ENCODE measurements at places on chromosomes 1 and 21.

- no peak for DNase-seq
Observed at GRCh38 chr21:36654796-36655325, 44.1 kb upstream of the SIM2 start.

GRCh38 chr1:84913555-84913892 lies 20.5 kb upstream of the LPAR3 start:
- no peak for DNase-seq

DNA sequence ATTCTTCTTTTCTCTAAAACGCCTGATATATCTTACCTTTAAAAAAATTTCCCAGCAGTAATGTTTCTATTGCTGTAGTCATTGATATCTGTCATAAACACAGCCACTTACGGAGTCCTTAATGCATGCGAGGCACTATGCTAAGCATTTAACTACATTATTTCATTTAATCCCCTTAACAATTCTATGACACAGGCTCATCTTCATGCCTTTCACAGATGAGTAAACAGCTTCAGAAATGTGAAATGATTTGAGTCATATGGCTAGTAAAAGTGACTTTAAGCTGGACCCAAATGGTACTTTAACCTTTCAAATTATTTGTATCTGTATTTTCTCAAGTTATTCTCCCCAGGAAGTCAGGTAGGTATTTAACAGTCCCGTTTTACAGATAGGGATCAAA lies 125.1 kb upstream of the FGGY start:
- DNase-seq = no peak

- DNase-seq = no peak
Observed at GRCh38 chr1:214341932-214342331, 61.0 kb downstream of the SMYD2 start.

DNA sequence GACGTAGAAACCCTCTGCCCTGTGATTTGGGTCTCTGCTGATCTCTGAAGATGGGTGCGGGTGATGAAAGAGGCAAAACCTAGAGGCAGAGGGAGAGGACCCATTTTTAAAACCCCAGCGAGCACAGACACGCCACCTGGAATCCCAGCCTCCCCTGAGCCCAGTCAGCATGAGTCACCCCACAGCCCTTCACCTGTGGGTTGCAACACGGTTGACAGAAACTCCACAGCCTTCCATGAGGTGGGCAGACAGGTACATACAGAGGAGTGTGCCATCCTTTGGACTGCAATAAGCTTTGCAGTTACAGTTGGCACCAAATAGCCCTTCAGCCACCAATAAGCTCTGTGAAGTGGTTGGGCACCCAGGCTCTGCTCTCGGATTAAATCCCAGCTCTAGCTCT lies 2.1 kb upstream of the GRHL3 start:
- DNase-seq = peak; percentile 95

DNA sequence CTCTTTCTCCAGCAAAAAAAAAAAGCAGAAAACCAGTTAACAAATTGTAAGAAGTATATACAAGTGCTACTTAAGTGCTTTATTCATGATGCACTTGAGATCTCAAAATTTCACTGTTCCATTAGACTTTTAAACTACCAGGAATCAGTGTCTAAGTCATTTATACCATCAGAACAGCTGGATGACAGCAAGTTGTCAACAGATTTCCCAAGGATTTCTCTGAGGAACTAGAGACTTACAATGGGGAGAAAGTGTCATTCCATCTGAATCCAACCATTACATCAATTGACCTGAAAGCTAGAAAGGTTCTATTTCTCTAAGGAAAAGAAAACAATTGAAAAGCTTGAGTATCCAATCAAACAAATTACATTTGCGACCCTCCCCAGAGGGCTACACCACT lies 43.8 kb downstream of the USH2A start:
- no peak for DNase-seq

GRCh38 chr1:92623187-92623778 lies 136.6 kb upstream of the GFI1 start:
- DNase-seq = no peak

- no peak for DNase-seq
Observed at GRCh38 chr1:50181027-50181663, 72.4 kb downstream of the ELAVL4 start.

DNA sequence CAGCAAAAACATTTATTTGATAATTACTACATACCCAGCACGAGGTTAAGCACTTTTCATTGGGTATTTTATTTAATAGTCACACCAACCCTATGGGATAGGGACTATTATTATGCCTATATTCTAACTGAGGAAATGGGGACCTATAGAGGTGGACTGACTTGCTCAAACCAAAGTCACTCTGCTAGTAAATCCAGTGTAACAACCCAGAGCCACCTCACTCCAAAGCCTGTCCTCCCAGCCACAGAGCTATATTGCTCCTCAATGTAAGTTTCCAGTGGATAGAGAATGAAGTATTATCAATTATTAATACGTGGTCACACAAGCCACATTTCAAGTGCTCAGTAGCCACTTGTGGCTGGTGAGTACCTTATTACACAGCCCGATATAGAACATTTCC lies 97.5 kb downstream of the RGS2 start:
- DNase-seq = no peak

DNA sequence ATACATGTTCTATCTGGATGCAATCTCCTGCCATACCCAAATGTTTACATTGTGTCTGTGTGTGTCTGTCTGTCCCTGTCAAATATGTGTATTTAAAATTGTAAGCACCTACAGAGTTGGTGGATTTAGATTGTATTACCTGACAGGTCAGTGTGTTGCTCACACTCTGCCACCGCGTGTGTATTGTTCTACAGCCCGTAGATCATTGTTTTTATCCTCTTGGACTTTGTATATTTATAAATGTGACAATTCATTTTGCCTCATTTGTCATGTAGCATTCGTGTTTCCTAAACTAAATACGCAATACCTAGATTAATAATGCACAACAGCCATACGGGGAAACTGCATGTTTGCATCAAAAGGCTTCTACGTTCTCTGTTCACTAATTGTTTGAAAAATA lies 634 bp downstream of the ALG14 start:
- no peak for DNase-seq

DNA sequence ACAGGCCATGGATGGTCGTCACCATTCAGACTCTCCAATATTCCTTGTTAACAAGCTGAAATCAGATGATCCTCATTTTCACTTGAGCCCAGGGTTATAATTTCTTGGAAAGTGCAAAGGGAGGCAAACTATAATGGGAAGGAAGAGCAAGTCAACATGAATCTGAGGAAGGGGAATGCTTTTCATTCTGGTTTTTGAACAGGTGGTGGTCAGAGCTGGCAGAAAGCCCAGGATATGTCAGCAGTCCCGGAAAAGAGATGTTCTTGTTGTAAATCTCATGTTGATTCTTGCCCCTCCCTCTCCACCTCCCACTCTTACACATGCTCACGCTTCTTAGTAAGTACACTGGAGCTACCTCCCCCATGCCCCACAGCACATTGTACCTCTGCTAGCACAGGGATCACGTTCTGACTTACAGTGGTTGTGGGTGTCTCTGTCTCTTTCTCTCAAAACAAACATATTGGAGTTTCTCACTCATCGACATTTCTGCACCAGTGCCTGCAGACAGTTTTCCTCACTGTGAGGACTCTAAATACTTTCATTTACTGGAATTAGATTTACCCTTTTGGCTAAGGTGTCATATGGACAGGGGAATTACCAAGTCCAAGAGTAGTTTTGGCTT lies 77.6 kb downstream of the XCL2 start:
- DNase-seq = peak; percentile 46

GRCh38 chr1:7106442-7107108 lies 321.3 kb downstream of the CAMTA1 start:
- DNase-seq = no peak

GRCh38 chr21:43623588-43623987 lies 35.7 kb downstream of the HSF2BP start:
- no peak for DNase-seq

GRCh38 chr1:214292322-214292721 lies 11.4 kb downstream of the SMYD2 start:
- DNase-seq = no peak

DNA sequence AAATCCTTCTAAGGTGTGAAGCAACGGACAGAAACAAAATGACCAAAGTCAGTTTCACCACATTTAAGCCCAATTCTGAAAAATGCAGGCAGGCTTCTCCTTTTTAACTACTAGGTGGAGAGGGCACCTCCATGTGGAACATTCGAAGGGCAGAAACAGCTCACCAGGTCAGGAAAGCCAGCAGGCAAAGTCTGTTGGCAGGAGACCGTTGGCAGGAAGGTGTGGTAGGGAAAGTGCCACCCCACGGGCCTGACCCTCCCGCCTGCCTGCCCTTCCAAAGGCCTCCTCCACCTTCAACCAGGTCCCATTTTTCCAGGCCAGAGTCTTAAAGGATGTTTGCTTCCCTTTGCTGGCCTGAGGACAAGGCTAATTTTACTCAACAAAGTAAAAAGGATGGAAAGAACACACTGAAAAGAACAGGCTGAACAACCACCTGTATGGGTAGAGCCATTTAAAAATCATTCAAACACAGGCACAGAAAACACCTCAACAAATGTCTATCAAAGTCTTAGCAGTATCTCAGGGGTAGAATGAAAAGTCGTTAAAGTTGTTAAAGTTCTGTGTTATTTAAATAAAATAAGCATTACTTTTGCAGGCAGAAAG lies 26.4 kb downstream of the CAPZB start:
- DNase-seq = no peak

DNA sequence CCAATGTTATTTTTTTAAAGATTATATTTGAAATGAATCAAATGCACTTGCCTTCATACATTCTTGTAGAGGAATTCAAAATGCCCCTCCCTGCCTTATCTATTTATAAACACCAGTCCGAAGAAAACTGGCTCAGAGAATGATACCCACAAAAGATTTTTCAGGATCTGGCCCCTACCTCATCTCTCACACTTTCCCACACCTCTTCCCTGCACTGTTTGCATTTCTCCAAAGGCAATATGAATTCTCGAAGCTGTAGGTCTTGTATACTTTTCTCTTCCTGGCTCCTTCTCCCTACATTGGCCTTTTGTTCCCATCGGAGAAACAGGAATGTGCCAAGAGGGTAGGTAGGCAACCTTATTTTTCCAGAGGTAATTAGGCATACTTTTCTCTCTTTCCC lies 12.0 kb upstream of the CCDC190 start:
- no peak for DNase-seq

- no peak for DNase-seq
Observed at GRCh38 chr1:229139331-229140118, 131.4 kb upstream of the RAB4A start.

DNA sequence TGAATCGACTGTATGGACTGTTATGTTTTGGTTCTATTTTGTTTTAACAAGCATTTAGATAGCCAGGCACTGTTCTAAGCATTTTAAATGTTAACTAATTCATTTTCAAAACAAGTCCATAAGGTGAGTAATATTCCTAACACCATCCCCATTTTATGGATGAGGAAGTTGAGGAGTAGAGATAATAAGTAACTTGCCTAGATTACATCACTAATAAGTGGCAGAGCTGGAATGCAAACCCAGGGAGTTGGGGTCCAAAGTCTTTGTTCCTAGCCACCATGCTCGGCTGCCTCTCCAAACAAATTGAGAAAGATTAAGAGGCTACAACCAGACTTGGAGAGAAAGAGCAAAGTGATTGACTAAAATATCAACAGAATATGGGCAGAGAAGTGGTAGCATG lies 12.6 kb upstream of the LEPR start:
- no peak for DNase-seq

GRCh38 chr1:221397141-221397540 lies 344.7 kb downstream of the DUSP10 start:
- DNase-seq = no peak

- no peak for DNase-seq
Observed at GRCh38 chr1:60895252-60895651, 187.1 kb upstream of the NFIA start.

DNA sequence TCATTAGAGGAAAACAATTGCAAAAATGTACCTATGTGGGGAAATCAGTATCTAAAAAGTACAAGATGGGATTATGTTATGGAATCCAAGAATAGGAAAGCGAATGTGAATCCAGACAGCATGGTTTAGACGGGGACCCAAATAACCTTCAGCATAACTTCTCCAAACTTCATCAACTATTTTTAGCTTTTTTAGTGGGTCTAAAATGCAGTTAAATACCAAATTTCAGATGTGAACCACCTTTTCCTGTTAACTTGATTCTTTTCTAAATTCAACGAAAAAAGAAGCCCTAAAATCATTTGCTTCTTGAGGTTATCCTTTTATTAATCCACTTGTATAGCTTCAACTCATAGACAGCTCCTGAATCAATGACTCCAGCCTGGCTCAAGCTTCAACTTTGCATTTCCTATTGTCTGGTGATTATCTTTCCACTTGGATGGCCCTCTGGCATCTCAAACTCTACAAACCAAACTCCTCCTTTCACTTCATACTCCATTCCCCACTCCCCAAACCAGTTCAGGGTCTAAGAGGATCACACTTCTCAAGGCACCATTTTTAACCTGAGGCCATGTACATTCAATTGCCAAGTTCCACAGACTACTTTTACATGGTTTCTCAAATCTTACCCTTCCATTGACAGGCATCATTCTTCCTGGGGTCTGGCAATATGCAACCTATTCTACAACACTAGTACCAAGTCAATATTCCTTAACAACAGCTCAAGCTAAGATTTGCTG lies 7.4 kb downstream of the ERRFI1 start:
- no peak for DNase-seq

DNA sequence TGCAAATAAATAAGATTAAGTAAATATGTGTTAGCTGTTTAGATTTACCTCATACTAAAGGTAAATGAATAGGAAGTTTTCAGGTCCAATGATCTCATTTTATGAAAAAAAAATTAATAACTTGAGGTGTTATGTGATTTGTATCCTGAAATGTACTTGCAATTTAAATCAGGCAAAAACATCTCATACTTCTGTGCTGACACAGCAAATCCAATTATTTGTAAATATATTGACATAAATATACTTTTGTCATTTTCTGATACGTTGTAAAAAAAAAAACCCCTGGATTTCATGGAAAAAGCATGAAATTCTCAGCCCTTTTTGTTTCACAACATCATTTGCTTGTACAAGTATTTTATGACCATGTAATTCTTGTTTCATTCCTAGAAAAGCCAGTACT lies 184.1 kb upstream of the NCAM2 start:
- no peak for DNase-seq

DNA sequence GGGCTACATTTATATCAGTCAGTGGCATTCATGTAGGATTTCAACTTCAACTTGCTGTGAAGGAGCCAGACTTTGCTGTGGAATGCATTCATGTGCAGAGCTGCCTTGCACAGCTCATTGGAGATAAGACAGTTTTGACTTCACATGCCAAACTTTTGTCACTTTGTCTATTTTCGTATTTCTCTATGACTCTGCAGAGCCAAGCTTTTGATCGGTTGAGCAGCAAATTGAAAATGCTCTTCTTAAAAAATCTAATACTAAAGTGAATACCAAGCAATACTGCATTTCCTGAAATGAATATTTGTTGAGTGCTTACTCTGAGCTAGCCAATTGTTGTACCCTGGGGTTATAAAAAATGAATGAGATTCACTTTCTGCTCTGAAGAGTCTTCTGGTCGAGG lies 388.7 kb downstream of the ST6GALNAC3 start:
- no peak for DNase-seq

GRCh38 chr21:45923146-45923545 lies 58.4 kb upstream of the COL6A1 start:
- peak; percentile 41 for DNase-seq
